ENCODE measurements at places on chromosomes 1 and 21. TPM values are rescaled to one million over a fixed set of nuclear protein-coding genes. Genes with fewer than 3 reads are reported as not detected.

DNA sequence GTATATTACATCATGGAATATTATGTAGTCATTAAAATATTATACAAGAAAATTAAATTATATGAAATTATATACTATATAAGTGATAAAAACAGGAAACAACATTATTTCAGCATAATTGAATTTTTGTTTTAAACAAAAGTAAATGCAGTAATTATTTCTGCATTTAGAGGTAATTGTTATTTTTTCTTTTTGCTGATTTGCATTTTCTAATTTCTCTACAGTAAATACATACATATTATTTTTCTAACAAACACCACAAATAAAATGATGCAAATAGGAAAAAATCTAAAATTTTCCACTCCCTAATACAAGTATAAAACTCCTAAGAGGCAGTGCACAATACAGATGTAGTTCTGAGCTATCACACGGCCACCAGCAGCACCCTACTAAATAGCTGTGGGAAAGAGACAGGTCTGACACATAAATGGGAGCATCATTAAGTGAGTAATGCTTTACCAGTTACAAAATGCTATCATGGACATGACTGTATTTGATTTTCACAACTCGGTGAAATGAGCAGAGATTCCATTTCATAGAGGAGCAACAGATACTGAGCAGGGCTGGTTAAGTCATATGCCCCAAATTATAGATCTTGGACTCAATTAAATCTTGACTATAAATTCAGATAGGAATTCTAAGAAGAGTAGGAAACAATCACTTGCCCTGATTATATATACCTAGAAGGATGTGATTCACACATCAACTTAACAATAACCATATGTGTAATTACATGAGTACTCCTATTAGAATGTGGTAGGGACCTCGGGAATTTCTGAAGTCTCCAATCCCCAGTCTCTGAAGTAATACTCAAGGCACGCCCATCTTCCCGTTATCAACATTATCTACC lies 49.0 kb downstream of the NRIP1 start:
- no peak for DNase-seq

DNA sequence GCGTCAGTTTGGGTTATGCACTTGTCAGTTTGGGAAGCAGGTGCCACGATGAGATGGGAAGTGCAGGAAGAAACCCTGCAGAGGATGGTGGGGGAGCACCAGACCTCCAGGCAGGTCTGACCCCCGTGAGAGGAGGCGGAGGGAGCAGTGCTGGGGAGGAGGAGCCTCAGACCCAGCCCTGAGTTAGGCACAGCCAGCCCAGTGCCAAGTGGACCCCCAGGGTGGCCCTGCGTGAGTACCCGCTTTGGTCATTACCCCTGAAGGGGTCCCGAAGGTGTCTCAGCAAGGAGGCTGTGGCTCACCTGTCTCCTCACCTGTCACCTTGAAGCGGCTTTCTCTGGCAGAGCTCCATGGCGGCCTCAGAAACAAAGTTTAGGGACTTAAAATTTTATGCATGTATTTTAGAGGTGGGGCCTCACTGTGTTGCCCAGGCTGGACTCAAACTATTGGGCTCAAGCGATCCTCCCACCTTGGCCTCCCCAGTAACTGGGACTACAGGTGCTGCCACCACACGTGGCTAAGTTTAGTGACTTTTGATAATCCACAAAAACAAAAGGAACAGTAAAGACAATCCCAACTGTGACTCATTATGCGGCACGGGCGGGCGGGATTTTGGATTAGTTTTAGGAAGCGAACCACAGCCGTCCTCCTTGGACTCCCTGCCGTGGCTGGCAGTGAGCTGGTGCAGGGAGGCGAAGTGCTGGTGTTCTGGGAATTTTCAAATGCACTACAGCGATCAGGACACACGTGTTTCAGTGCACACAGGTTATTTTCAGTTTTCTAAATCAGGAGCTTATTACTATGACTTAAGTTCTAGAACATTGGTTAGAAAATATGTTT lies 4.7 kb downstream of the AGPAT3 start:
- DNase-seq, result no peak

DNA sequence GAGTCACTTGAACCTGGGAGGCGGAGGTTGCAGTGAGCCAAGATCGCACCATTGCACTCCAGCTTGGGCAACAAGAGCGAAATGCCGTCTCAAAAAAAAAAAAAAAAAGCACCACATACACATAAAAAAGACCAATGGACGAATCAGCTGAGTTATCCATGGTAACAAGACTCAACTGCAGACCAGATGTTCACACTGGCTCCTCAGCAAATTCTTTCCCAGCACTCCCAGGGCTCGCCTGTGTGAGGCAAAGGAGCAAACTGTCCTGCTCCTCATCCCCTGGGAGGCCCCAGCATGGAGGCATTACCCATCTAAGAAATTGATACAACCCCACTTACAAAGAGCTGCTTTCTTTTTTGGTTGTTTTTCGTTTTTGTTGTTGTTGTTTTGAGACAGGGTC lies 3.1 kb downstream of the TMEM234 start:
- no peak for DNase-seq

GRCh38 chr1:30325085-30325935 lies 398.1 kb downstream of the MATN1 start:
- DNase-seq, result peak; percentile 17

GRCh38 chr1:81409262-81409661 lies 391.5 kb upstream of the ADGRL2 start:
- DNase-seq, result no peak

DNA sequence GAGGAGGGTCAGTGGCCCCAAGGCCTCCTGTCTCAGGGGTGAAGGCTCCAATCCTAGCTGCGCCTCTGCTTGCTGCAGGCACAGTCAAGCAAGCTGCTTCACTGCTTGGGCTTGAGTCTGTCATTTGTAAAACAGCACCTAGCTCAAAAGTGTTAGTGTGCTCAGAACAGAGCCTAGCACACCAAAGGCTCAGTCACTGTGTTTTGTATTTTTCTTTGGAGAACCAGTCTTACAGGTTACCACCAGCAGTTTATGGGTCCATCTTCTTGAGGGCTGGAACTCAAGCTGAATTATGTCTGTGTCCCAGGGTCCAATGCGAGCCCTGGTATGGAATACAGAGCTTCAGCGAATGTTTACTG lies 113.6 kb downstream of the DMRTB1 start:
- DNase-seq, result no peak

GRCh38 chr21:38234395-38235142 lies 22.2 kb upstream of the KCNJ15 start:
- DNase-seq, result peak; percentile 63

- peak; percentile 82 for DNase-seq
Observed at GRCh38 chr1:108897865-108898720, 21.3 kb downstream of the GPSM2 start.

DNA sequence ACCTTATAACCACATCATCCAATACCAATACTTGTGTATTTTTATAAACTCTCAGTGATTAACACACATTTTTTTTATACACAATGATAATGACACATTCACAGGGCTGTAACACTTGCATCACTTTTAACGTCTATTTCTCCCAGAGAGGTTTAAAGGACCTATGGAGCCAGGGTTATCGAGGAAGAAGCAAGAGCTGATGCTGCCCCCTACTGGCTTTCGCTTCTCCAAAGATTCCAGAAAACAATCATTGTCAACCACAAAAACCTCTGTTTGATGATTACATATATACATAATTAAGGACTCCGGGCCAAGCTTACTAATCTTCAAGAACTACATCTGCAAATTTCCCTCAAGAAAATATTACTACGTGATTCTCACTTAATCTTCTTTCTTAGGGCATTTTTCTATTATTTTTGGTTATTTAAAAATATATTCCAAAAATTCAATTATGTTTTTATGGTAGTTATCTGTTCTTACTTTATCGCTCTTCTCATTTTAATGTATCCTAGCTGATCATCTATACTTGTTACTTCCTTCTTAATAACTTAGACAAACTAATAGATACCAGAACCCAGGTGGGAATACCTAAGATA lies 214.5 kb downstream of the VAV3 start:
- DNase-seq, result peak; percentile 69

DNA sequence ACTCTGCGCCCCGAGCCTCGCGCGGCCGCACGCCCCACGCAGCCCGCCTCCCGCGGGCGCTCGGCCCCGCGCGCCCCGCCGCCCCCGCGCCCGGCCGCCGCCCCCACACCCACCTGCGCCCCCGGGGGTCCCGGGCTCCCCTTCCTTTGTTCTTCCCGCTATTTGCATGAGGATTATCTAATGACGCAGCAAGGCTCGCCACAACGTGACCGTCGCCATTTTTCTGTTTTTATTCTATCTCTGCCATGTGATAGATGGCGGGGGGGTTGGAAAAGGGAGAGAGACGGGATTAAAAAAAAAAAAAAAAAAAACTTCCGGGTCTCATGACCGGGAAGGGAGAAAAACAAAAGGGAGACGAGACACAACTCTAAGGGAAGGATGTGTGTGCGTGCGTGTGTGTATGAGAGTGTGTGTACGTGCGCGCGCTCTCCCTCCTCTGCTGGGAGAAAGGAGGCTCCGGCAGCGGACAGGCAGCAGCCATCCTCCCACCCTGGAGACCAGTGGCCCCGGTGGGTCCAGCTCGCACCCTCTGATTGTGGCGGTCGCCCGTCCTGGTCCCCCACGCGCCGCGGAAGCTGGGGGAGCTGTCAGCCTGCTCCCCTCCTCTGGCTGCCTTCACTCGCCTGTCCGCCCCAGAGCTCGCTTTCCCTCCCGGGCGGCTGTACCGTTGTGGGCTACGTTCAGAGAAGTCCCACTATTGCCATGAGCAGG lies 80.4 kb upstream of the AK4 start:
- DNase-seq, result peak; percentile 66

GRCh38 chr1:119080586-119080985 lies 59.9 kb downstream of the WARS2 start:
- peak; percentile 17 for DNase-seq

GRCh38 chr1:210792250-210793102 lies 341.5 kb downstream of the KCNH1 start:
- DNase-seq, result peak; percentile 10

- DNase-seq, result no peak
Observed at GRCh38 chr1:41452704-41453290, 31.7 kb downstream of the EDN2 start.

DNA sequence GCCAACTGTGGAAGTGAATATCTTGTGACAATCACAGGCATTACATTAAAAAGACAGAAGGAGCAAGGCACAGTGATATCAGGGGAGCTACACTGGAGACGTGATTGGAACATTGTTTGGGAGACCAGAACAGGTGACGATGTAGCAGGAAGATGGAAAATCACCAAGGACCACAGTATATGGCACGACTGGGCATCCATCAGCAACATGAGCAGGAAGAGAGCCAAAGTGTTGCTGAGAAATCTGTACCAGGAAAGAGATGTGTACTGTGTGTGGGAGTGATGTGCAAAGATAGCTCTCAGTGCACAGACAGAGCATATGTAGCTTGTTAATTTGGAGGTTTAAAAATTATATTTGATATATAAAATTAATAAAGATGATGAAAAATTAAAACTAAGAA lies 790.6 kb upstream of the ADGRL2 start:
- no peak for DNase-seq

DNA sequence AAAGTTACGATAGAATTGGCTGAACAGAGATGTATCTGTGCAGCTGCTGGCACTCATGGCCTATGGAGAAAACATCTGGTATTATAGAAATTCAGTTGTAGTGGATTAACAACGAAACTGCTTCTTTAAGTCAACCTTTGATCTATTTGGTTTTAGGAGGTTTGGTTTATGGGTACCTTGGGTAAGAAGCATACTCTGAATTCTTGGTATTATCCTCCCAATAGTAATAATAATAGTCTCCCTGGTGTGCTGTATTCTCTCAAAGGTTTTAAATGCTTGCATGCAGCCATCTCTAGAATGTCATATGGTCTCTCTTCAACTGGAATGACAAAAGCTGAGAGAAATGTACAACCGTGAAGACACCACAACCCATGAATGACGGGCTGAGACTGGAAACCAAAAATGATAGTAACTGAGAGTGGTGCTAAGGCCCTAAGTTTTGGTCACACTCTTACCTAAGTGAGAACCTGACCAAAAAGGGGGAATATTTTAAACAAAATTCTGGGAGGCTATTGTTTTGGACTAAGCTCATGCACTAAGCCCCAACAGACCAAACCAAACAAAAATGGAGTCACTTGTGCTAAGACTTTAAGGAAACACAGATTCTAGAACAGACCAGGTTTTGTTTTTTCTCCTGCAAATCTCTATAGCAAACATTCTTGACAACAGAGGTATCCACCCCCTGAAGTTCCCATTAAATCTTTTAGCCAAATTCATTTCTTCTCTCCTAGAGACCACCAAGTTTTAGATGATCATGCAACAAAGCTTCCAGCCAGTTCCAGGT lies 17.6 kb upstream of the TMEM61 start:
- no peak for DNase-seq

DNA sequence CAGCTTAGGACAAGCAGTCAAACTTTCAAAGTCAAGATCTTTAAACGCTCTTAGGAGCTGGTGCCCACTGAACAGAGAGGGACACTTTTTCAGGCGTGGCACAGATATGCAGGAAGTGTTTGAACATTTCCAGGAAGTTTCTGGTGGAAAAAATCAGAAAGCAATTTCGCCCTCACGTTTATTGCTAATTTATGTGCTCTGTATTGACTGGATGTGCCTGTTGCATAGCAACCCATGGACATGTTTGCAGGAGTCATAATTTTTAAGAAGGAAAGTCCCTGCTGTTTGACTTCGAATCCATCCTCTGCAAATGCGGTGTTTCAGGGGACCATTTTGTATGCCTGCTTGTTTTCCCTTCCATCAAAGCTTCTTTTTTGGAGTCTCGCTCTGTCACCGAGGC lies 239.9 kb upstream of the IRF2BP2 start:
- DNase-seq, result peak; percentile 43

- no peak for DNase-seq
Observed at GRCh38 chr1:101278238-101278637, 41.4 kb downstream of the S1PR1 start.

- no peak for DNase-seq
Observed at GRCh38 chr1:201020040-201020591, 3.4 kb downstream of the KIF21B start.

DNA sequence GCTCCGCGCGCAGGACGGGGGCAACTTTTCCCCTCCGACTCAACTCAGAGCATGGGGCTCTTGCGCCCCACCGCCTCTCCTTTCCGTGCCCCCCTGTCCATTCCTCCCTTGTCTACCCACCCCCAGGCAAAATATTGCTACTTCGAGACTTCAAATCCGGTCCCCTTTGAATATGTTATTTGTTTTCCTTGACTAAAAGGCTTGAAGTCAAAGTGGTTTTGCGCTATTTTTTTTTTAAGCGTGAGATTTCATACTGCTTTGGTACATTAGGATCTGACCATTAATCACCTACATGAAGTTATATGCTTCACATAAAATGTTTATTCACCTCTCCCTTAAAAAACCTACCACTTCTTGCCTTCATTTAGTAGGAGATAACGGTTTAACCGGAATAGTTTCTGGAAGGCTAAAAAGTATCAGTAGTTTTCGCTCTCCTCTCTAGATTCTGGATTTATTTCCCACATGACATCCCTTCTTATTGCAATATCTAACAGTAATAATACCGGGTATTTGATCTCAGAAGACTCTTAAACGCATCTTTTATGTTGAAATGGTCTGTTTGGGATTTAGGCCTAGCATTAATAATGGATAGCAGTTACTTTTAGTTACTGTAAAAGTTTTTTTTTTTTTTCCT lies 1.6 kb downstream of the NFIA start:
- DNase-seq, result no peak

The GBP7 gene
- not detected for total RNA-seq

The LCE2C gene
- not detected for total RNA-seq

The HES2 gene
- not detected for total RNA-seq

The CD5L gene
- not detected for total RNA-seq
